NCI-H1436 treated with DMSO at 0.1 percent for 48 hours (cell line): ENCODE measurements at places on chromosomes 12 and 14.
A peak's percentile ranks its signal among the peaks of the same experiment; 100 is the strongest.

DNA sequence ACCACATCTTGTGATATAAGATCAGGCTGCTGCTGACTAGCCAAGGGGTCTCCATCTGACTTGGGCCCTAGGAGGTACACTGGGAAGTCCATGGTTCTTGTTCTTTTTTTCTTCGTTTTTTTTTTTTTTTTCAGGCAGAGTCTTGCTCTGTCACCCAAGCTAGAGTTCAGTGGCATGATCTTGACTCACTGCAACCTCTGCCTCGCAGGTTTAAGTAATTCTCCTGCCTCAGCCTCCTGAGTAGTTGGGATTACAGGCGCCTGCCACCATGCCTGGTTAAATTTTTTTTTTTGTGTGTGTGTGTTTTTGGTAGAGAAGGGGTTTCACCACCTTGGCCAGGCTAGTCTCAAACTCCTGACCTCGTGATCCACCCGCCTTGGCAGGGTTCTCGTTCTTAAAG lies 178.2 kb downstream of the RMST start:
- no peak for DNase-seq

DNA sequence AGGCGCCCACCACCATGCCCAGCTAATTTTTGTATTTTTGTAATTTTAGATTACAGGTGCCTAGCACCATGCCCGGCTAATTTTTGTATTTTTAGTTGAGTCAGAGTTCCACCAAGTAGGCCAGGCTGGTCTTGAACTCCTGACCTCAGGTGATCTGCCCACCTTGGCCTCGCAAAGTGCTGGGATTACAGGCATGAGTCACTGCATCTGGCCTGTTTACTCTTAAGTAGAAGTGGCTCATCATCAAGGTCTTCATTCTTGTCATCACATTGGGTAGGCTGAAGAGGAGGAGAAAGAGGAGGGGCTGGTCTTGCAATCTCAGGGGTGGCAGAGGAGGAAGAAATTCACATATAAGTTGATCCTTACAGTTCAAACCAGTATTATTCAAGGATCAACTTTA lies 152.4 kb upstream of the ATP2B1 start:
- DNase-seq: no peak

- no peak for DNase-seq
Measured at GRCh38 chr14:92597906-92598905, 84.6 kb downstream of the RIN3 start.

- no peak for DNase-seq
Measured at GRCh38 chr12:4273652-4274395, at the start of gene CCND2. CCND2 (plus strand) TSS chr12:4273762; CDS start chr12:4274041, 279 bp downstream.

- DNase-seq: no peak
Measured at GRCh38 chr12:46134852-46135251, 134.0 kb downstream of the SLC38A1 start.

DNA sequence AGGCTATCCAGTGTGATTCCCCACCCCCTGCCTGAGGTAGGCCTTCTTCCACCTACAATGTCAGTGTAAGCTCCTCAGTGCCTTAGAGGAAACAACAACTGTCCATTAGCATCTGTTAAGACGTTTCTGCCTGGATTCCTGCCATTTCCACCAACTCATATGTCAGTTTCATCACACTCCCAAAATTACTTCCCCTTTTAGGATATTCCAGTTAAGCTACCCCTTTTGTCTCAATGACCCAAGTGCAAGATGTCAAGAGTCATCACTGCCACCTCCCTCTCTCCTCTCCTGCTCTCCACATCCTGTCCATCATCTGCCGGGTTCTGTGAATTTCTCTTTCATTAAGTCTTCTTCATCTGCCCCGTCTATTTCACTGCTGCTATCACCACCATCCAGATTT lies 189.4 kb downstream of the DPF3 start:
- no peak for DNase-seq

- DNase-seq: no peak
Measured at GRCh38 chr12:129971721-129972120, 67.9 kb upstream of the TMEM132D start.

GRCh38 chr12:26429070-26429691 lies 233.8 kb downstream of the SSPN start:
- DNase-seq: no peak

GRCh38 chr12:30850684-30851083 lies 75.9 kb upstream of the TSPAN11 start:
- no peak for DNase-seq

DNA sequence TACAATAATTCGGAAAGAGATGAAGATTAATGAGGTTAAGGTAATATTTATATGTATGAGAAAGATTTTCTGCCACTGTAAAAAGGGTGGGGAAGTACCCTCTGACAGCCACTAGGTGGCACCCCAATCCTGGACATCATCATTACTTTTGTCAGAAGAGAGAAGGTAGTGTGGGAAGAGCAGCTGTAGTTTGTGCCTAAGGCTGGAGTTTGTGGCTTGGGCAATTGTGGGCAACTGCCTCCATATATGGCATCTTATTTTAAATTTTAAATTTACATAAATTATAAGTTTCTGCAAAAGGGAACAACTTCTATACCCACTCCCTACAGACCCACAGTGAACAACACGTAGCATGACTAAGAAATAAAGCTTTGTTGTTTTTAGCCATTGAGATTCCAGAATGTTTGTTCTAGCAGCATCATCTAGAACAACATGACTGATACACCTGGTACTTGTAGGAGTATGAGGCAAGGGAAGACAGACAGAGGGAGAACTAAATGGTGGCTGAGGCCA lies 34.4 kb upstream of the SYCP3 start:
- peak; percentile 31 for DNase-seq

DNA sequence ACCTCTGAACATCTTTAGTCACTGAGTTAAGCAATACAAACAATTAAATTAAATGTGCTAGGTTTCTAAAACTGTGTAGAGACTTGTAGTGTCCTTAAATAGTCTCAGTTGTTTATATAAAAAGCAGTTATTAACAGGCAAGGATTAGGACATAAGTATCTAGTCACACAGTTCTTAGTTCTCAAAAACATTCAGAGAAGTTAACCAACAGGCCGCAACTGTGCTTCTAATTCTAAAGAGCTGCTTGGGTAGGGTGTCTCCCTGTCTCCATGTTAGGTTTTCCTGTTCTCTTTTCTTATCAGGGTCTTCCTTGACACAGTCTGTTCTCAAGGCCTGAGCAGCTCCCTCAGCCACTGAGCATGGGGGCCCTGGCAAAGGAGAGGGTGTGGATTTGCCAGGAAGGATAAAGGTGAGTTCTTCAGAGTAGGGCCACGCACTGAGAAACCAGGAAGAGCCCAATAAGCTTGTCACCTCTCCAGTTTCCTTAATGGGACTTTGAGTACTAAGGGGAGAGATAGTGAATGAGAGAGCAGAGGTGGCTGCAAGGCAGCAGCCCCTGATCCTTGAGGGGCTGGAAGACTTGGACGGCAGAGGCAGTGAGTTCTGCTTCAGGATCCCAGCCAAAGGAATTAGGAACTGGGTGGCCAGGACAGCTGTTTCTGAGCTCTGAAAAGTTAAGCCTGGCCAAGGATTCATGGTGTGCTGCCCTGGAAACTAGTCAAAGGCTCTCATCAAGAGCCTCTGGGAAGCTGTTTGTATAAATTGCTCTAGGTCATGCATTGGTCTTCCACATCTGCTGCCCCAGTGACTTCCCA lies 177.3 kb downstream of the MYRFL start:
- DNase-seq: no peak

DNA sequence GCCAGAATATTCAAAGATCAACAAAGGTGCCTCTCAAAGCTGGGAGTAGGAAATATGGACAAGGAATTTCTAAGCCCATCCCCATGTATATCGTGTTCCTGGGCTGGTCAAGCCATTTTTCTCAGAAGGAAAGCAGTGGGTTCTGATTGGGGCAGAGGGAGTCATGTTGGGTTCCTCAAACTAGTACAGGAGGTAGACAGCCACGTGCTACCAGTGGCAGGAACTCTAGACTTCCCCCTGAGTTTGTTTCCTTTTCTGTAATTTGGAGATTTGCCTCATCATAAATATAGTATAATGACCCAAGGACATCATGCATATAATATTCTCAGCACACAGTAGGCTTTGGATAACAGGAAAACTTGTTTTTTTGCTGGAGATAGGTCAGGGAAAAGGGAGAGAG lies 16.4 kb upstream of the PLEKHH1 start:
- no peak for DNase-seq

DNA sequence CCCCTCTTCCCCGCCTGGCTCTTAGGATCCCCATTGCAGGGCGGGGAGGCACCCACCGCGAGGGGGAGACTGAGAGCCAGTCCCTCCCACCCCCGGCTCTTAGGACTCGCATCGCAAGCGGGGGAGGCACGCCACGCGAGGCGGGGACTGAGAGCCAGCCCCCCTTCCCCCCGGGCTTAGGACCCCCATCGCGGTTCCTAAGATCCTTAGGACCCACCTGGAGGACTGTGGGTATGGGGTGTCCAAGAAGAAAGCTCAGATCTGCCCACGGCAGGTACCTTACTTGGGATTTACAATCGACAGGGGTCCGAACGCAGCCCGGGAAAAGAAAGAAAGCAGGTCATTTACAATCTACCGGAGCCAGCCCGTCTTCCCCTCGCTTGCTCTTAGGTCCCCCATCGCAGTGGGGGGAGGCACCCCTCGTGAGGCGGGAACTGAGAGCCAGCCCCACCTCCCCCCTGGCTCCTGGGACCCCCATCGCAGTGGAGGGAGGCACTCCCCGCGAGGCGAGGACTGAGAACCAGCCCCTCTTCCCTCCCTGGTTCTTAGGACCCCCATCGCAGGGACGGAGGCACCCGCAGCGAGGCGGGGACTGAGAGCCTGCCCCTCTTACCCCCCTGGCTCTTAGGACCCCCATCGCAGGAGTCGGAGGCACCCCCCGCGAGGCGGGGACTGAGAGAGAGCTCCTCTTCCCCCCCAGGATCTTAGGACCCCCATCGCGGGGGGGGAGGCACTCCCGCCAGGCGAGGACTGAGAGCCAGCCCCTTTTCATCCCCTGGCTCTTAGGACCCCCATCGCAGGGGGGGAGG lies 43.7 kb downstream of the DDX11 start:
- no peak for DNase-seq

GRCh38 chr14:55718551-55718950 lies 138.5 kb downstream of the KTN1 start:
- no peak for DNase-seq

- DNase-seq: no peak
Measured at GRCh38 chr14:58702441-58703160, 64.8 kb downstream of the DACT1 start.

DNA sequence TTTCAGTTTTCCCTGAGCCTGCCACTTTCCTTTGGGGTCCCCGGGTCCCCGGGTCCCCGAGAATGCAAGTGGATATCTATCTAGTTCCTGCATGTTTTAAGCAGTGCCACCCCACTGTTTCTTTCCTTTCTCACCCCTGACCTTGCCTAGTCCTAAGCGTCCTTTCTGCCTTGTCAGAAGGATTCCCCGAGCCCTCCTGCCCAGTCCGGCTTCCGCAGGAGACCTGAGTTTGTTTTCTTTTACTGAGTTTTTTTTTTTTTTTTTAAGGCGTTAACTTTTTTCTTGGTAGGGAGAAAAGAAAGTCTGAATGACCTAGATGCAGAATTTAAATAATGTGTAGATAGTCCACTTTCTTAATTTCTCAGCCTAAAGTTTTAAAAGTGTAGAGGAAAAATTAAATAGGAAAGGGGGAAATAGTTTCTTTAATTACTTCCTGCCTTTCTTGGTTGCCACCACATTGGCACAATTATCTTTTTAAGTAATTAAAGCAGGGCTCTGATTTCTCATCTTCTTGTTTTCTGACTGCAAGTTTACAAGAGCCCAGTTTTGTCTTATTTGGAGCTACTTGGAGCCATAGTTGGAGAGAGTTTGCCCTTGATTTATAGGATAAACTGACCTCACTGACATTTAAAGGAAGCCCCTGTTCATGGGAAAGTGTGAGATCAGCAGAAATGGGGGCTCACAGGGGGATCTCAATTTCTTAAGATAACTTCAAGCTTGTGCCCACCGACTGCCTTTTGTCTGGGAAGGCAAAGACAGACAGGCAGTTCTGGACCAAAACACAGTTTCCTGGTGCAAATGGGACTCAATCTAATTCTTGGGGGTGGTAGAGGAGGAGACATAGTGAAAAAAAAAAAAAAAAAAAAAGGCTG lies 2.9 kb downstream of the PAX9 start:
- DNase-seq: no peak

GRCh38 chr12:127635838-127636237 lies 631.1 kb upstream of the TMEM132C start:
- DNase-seq: no peak

DNA sequence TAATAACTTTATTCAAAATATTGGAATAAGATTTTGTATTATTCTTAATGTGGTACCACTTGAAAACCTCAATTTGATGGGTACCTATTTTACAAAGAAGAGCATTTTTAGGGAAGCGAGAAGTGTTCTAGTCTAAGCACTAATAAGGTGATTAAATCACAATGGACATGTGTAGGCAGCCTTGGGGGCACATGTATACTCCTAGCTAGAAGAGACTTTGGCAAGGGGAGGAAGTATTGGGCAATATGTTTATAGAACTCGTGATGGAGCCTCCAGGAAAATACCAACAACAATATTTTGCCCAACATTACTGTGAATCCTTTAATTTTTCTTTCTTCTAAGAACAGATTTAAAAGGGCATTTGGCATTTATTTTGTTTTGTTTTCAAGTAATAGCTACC lies 280.3 kb downstream of the ADAMTS20 start:
- no peak for DNase-seq

DNA sequence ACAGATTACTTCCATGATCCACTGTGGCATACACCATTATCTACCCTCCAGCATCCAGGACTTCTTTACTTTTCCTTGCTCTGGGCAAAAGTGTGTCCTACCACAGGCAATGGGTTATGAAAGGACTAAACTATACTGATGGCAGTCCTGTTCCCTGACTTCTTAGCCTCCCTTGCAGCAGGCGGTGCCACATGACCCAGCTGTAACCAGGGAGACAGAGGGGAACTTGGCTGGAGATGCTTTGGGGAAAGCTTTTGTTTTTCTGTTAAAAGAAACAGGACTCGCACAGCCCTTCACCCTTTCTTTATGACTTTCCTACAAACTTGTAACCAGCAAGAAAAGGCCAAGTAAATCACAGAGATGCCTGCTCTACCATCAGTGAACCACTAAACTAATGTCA lies 394.4 kb downstream of the PCNX1 start:
- no peak for DNase-seq

DNA sequence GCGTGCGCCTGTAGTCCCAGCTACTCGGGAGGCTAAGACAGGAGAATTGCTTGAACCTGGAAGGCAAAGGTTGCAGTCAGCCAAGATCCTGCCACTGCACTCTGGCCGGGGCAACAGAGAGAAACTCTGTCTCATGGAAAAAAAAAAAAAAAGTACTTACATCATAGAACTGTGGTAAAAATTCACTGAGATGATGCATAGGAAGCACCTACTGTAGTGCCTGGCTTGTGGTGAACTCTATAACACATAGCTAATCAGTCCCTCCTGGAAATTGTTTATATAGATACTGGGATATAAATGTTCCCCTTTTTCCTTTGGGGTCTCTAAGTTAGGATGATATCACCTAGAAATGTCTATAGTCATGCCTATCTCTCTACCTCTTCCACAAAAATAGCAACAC lies 89.7 kb upstream of the CPM start:
- DNase-seq: no peak

- DNase-seq: no peak
Measured at GRCh38 chr12:57765003-57765697, 1.7 kb downstream of the CYP27B1 start.

GRCh38 chr12:91215940-91216454 lies 33.4 kb upstream of the DCN start:
- no peak for DNase-seq

GRCh38 chr12:68579254-68579653 lies 31.4 kb upstream of the RAP1B start:
- no peak for DNase-seq
